ENCODE measurements at places on chromosomes 12 and 14. TPM values are rescaled to one million over a fixed set of nuclear protein-coding genes. Genes with fewer than 3 reads are reported as not detected.
A peak's percentile ranks its signal among the peaks of the same experiment; 100 is the strongest.

DNA sequence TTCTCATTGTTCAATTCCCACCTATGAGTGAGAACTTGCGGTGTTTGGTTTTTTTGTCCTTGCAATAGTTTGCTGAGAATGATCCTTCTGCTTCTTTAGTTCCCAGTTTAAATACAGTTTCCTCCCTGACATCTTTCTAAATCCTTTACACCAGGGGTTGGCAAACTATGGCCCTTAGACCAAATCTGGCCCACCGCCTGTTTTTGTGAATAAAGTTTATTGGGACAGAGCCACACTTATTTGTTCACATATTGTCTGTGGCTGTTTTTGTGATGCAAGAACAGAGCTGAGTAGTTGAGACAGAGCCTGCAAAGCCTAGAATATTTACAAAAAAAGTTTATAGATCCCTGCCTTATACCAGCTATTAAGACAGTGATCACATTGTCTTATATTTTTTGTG lies 53.7 kb downstream of the SERPINA10 start:
- DNase-seq, result no peak

- no peak for DNase-seq
These were observed 25.8 kb downstream of the KCNK10 start for GRCh38 chr14:88297306-88297705.

DNA sequence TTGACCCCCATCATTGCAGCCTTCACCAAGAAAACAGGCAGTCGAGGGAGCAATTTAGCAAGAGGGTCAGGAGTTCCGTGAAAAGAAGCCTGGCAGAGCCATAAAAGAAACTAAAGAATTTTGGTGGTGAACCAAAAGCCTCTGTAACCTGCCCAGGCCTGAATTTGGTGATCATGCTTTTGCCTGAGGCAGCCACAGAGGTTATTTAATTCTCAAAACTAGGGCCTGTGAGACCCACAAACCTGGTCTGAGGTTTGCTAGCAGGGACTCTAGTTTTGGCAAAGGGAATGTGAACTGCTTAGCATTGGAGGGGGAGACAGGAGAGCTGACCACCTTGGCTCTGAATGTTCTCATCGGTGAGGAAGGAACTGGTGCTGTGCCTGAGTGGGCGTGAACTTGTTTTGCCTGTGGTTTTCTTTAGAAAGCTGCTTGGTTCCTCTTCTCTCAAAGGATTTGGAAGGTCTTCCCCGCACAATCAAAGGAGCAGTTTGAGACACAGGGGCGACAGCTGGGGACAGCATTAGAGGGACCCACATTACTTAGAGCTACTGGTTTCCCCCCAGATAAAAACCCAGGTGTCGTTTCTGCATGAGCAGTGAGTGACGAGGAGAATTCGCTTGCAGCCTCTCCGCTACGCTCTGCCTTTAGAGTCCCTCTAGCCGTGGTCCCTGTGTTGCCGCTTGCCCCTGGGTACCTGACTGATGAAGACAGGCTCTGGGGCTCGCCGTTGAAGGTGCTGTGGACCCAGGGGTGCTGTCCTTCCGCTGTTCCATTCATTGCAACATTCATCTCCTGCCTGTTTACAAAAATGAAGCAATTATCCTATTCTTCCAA lies 12.6 kb upstream of the WNT5B start:
- no peak for DNase-seq

- DNase-seq, result no peak
These were observed 22.7 kb downstream of the PLEK2 start for GRCh38 chr14:67389275-67389674.

Gene CCDC88C
- 12.4 TPM for total RNA-seq

GRCh38 chr14:99351166-99352007 lies 79.4 kb upstream of the BCL11B start:
- no peak for DNase-seq

Gene SAMD15
- total RNA-seq, result 0.28 TPM

DNA sequence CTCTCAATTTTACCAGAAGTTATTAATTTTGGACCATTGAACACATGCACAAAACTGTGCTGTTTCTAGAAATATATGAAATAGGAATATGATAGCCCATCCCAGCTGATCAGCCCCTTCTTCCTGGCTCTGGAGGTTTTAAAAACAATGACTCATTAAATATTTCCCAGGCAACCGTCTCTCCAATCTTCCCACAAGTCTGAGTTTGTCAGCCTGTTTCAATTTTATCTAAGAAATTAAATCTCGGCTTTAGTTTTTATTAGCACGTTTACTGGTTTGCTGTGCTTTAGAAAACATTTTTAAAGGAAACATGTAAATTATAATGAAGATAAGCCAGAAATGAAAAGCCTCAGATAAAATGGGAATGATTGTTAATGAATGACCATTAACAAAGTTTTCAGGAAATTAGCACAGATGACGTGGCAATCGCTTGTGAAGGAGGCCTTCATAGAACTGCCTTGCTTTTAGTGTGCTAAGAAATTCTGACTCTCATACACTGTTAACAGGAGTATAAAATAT lies 89.3 kb upstream of the RAP1B start:
- DNase-seq, result no peak

GRCh38 chr12:128825835-128826234 lies 2.1 kb upstream of the SLC15A4 start:
- DNase-seq, result no peak

- DNase-seq, result peak; percentile 81
These were observed at the start of gene DENND5B for GRCh38 chr12:31590642-31591379. DENND5B (minus strand) TSS chr12:31591136; CDS start chr12:31590832, 304 bp downstream.

Gene AQP2
- total RNA-seq, result not detected

Gene DPPA3
- not detected for total RNA-seq

DNA sequence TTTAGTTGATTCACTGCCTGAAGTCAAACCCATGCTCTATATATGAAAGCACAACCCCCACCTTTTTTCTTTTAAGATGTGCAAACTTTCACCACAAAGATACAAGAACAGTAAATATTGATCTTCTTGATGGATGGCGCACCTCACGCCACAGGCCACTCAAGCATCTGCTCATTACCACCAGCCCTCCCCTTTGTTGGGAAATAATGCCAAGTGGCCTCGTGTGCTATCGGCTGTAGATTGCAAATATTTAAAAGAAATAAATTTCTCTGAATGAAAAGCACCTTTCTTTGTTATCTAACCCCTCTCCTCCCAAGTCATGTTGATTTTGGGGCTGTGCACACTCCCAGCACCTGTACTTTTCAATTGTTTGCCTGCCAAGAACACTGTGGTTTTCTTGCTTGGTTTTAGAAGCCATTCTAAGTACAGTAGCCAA lies 122.7 kb downstream of the C12orf42 start:
- no peak for DNase-seq

GRCh38 chr14:57362361-57362760 lies 28.0 kb upstream of the NAA30 start:
- no peak for DNase-seq

- no peak for DNase-seq
These were observed 44.6 kb upstream of the NPFF start for GRCh38 chr12:53551889-53552291.

- DNase-seq, result no peak
These were observed 50.6 kb downstream of the DRAM1 start for GRCh38 chr12:101927999-101928398.

DNA sequence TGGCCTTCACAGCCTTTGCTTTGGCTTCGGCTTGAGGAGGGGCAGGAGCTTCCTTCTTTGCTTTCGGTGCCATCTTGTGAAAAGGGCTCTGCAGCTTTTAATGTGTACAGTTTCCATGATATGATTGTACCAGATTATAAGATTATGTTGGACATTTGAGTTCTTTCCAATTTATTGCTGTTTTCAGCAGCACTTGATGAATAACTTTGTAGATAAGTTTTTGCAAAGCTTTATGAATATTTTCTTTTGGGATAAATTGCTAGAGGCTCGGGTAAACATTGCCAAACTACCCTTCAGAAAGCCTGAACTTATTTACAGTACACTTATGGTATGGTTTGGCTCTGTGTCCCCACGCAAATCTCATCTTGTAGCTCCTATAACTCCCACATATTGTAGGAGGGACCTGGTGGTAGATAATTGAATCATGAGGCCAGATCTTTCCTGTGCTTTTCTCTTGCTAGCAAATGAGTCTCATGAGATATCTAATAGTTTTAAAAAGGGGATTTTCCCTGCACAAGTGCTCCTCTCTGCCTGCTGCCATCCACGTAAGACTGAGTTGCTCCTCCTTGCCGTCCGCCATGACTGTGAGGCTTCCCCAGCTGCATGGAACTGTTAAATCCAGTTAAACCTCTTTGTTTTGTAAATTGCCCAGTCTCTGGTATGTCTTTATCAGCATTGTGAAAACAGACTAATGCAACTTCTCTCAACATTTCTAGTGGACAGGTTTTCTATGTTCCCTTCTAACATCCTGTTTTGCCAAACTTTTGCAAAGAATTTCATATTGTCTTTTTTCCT lies 70.4 kb downstream of the RCOR1 start:
- DNase-seq, result no peak

DNA sequence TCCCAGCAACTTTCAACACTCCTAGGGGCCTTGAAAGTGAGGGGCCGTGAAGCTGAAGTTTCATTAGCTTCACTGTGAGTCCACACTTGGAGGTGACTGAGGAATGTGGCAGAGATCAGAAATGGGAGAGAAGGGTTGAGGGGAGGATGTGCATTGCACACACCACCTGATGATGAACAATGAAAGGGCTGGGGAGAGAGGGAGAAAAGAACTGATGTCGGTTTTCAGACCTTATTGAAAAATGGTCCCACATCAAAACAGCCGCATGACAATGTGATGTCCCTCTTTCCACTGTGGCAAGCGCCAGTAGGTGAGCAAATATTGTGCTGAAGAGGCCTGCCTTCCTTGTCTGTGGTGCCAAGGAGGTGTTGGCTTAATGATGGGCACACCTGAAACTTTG lies 32.3 kb upstream of the ATP23 start:
- DNase-seq, result no peak

Gene KLRC3
- total RNA-seq, result not detected

DNA sequence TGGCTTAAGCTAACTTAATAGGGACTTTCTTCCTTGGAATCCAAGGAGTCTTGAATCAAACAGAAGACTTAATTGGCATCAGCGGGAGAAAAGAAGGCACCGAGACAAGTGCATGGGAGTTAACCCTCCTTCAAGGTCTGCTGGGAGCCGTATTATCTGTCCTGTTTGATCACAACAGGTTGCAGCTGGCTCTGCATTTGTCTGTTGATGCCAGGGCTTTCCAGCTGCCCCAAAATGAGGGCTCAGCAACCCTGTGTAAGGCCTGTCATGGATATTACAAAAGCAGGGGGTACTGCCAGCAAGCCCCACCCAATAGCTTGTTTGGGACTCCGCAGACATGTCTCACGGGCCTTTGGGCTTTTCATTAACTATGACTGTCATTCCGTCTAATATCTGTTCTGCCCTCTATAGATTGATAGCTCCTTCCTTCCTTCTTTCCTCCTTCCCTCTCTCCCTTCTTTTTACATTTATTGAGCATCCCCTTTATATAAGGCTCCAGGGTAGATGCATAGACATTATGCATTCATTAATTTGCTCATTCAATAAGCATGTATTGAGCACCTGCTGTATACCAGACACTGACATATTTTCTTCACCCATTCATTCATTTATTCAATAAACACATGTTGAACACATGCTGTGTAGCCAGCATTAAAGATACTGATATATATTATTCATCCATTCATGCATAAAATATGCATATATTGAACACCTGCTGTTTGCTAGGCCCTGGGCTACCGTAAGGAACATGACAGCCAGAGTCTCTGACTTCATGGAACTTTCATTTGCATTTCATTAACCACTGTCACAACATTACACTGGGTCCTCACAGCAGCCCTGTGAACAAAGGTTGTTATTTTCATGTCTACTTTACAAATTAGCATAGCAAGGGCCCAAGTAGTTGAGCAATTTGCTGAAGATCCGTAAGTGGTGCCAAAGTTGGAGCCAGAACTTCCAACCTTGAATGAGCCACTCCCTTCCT lies 56.2 kb downstream of the SVOP start:
- DNase-seq, result no peak

DNA sequence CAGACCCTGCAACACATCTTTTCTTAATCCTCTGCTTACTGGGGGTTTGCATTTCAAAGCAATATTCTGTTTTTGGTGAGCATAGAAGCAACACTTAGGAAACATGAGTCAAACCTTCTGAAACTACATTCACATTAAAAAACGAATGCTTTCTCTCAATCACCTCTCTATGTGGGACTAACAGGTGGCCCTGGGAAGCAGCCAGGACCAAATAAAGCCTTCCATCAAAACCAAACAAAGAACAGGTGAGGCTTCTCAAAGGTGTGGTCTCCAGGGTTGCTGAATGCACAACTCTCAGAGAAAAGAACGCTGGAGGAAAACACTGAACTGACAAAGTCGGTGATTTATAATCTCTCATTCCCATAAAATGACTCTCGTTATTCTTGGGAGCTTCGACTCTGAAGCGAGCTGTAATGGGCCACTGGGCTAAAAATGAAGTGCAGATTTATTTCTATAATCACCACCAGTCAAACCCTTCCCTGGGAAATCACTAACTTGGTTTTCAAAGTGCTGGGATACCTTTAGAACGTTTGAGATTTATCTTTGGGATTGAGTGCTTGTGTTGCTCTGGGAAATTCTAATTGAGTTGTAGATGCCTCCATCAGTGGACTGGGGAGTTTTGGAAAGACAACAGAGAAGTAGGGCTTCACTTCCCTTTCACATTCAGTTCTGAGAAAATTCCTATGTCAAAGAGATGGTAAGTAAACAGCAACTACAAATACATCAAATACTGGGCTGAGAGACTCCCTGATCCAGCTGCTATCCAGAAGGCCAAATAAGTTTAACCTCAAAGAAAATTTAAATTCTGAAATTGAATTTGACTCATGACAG lies 262.0 kb upstream of the TMPO start:
- no peak for DNase-seq

DNA sequence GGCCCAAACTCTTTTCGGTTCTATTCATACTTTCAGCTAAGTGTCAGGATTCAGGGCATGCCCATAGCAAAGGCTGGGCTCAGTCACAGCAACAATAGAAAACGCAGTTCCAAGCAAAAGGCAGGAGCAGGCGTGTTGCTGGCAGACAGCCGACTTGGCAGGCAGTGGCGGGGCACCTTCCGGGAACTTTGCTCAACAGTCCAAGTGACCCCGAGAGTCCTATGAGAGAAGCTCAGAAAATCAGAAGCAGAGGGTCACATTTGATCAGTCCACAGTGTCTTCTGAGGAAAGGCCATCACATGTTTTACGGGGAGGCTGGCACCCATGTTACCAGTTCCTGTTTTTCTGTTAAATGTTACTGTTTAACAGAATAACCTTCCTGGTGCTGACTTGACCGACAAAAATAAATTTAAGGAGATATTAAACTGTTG lies 115.0 kb downstream of the DACT1 start:
- peak; percentile 81 for DNase-seq

Gene TOX4
- total RNA-seq, result 33.7 TPM

- no peak for DNase-seq
These were observed 503.5 kb downstream of the LRFN5 start for GRCh38 chr14:42110167-42110566.

Gene TAS2R7
- total RNA-seq, result not detected

GRCh38 chr12:46546634-46547273 lies 174.2 kb upstream of the SLC38A2 start:
- DNase-seq, result no peak

GRCh38 chr12:88570103-88570502 lies 10.2 kb downstream of the KITLG start:
- no peak for DNase-seq

DNA sequence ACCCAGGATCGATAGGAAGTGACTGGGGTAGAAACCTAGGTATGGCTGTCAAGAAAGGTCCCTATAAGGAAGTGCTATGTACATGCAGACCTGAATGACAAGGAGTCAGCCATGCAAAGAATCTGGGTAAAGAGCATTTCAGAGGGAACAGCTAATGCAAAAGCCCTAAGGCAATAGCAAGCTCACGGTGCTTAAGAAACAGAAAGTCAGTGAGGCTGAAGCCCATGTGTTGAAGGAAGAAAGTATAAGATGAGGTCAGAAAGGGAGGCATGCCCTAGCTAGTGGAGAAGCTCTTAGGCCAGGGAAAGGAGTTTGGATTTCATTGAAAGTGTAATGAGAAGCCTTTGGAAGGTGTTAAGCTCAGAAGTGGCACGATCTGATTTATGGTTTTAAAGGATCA lies 6.0 kb upstream of the ADCY6 start:
- DNase-seq, result no peak

Data from pancreas (tissue), 10 donors.